ENCODE measurements at places on chromosomes 11 and 22.

DNA sequence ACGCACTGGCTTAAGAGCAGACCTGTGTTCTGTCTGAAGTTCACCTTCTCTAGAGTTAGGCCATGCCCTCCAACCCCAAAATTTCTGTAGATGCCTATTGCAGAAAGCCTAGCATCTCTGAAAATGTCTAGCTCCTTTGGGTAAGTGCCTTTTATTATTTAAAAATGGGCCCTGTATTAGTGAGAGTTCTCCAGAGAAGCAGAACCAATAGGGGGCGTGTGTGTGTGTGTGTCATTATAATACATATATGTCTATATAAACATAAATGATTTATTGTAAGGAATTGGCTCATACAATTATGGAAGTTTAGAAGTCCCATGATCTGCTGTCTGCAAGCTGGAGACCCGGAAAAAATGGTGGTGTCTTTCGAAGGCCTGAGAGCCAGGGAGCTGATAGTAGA, 144.7 kb downstream of the TTC17 start:
- DNase-seq, result no peak

DNA sequence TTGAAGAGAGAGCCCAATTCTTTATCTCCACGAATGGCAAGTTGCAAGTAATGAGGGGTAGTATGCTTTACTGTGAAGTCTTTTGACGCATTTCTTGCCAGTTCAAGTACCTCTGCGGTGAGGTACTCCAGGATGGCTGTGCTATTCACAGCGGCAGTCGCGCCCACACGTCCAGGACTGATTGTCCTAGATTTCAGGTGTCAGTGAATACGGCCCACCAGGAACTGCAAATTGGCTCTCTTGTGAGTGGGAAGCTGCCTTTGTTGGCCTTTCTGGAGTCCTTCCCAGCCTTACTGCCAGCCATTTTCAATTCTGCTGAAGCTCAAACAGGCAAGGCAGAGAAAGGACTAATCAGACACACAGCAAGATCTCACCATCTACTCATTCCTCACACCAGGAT, 8.5 kb downstream of the PPFIA1 start:
- DNase-seq, result no peak

DNA sequence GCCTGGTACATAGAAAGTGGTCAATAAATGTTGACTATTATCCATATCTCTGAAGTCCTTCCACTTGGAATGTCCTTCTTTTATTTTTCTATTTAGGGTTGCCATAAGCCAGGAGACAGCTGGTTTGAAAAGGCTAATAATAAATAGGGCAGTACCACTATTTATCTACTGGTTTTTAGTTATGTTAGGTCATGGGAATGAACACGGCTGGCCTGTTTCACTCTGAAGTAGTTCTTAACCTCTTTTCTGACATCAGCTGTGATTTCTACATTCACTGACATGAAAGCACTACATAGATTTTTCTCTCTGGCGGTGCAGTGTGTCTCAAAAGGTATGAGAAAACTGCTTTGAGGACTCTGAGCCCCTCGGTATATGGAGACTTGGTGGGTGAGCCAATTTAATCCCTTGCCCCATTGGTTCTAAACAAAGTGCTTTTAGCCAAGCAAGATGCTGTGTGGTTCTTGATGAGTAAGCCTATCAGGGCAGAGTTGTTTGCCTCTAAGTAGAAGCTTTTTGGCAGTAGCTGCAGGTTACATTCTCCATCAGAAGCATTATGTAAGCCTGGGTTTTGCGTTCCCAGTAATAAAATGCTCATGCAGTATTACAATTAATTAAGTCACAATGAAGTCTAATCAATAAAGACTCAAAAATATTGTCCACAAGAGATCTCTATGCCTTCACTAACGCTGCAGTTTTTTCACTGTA, 48.7 kb upstream of the APOA1 start:
- peak; percentile 73 for DNase-seq

DNA sequence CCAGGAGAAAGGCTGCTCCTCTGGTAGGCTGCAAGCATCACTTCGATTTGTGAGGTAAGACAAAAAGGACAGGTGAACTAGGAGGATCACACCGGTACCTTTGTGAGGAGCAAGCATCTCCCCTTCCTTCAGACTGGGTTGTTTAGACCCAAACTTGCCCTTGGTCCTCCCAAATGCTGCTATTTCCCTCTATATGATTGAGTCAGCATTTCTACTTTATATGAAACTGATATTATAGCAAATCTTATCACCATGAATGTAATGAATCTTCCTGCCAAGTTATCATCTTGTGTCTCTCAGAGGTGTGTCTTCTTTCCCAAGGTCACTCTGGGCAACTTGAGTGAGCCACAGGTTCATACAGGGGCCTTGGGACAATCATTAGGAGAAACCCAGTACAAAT, 61.0 kb downstream of the KIRREL3 start:
- DNase-seq, result no peak

DNA sequence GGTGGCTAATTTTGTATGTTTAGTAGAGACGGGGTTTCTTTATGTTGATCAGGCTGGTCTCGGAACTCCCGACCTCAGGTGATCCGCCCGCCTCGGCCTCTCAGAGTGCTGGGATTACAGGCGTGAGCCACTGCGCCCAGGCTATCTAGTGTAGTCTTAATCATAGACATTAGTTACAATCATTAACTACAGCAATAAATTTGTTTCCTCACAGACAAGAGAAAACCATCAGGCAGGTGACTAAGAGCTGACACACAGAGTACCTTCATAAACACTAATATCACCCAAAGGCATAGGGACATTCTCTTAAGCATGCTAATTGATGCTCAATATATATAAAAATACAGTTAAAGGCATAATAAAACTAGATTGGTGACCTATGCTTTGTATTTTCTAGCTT, 19.4 kb downstream of the SDHD start:
- DNase-seq, result no peak

DNA sequence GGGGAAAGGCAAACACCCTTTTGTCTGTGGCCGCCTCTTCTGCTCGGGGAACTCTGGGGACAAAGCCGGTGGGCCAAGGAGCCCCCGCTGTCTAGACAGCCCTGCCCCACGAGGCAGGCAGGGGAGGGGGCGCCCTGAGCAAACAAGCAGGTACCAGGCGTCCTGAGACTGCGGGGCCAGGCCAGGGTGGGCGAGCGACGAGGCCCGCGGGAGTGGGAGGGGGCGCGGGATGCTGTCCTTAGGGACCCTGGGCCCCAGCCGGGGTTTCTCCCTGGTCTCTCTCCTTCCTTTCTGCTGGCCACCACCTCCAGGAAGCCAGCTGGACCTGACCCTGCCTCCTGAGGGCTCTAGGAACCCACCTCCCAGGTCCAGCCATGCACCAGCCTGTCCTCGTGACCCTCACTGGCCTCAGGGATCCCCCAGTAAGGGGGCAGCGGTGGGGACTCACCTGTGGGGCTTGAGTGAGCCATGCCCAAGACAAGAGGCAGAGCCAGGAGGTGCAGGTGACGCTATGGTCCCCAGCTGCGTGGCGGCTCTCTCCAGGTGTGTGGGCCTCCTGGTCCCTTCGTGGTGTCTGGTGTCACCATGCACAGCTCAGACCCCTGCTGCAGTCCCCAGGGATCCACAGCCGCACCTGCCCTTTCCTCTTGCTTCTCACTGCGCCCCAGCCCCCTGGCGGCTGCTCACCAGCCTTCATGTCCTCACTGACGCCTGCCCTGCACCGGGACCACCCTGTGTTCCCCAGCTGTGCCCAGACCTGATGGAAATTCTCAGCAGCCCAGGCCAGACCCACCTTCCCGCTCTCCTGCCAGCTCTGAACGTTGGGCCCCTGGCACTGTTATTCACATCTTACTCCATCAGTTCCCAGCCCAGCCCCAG, 26.5 kb upstream of the MUC5AC start:
- DNase-seq, result no peak

GRCh38 chr11:45100339-45100738, 46.1 kb upstream of the PRDM11 start:
- DNase-seq, result peak; percentile 58

DNA sequence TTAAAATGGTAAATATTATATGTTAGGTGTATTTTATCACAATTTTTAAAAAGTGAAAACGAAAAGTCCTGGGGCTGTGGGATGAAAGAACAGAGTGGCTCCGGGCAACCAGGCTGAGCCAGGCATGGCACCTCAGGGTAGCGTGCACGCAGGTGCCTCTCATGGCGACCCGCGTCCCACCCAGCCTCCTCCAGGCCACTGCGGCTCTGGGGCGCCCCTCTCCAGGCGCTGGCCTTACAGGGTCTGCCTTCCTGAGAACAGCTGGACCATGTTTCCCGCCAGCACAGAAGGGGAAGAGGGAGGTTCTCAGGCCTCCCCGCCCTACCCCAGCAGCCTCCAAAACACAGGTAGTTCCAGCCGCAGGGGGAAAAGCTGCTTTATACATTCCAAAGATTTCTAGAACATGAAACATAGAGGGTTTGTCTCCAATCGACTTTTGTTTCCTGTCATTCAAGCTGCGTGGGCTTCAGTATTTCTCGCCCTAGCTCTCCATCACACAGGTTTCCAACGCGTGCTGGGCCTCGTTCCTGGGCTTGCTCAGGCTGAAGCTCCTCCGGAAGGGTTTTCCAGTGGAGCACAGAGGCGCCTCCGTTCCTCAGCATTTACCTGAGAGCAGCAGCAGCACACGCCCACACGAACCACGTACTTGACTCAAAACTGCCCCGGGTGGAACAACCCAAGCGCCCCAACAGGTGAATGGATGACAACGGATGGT, 10.5 kb downstream of the EHD1 start:
- DNase-seq, result no peak

DNA sequence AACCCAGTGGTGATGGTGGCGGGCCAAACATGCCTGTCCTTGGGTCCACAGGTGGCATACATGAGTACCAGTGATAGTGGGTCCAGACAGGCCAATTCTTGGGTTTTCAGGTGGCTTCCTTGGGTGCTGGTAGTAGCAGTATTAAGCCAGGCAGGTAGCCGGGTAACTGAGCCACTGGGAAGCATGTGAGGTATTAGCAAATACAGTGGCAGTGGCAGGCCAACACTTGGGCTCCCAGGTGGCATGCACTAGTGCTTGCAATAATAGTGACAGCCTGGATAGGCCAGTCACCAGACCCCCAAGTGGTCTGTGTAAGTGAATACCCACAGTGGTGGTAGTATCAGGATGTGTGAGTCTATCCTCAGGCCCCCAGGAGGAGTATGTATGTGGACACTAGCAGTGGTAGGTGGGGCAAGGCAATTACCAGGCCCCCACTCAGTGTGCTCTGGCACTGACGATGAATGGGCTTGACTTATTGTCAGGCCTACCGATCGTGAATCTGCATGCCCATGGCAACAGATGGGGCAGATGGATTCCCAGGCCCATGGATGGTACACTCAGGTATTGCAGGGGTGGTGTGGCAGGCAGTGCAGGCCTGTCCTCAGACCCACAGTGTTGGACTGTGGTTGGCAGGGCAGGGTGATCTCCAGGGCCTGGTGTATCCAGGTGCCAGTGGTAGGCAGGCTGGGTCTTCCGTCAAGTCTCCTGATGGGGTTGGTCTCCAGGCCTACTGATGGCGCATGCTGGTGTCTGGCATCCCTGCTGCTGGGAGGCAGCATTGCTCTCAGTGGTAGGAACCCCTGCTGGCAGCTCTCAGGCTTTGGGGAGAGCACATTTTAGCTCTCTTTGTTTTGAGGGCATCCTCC, 840.7 kb downstream of the FAM181B start:
- DNase-seq, result no peak

GRCh38 chr22:42964994-42965699, 49.8 kb downstream of the PACSIN2 start:
- peak; percentile 68 for DNase-seq

- DNase-seq, result no peak
Measured at GRCh38 chr11:6482441-6482840, 1.1 kb downstream of the TIMM10B start.

DNA sequence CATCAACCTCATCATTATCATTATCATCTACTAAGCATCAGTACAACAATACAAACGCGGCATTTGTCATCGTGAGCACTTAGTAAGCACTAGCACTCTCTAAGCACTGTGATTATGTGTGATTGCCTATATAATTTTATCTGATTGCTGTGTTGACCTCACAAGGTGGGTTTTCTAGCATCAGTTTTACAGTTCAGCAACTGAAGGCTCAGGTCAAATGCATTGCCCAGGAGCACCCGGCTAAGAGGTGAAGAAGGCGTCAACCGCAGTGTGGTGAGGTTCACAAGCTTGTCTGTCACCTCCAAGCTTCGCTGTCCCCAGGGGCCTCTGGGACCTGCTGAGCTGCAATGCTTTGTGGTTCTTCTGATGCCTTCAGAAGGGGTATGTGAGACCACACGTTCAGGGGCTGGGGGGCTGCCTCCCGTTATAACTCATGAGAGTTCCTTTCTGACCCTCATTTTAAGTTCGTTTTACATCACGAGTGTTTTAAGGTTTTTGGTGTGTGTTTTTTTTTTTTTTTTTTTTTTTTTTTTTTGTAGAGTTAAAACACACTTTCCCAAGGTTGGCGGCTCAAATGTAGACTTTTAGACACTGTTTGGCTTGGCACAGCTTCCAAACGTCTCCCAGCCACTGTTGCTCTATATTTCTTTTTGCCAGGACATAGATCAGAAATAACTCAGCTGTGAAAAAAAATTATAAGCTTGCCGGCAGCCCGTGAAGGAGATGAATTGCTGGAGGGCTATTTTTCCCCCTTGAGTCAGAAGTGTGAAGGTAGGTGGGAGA, 33.8 kb upstream of the SCUBE1 start:
- DNase-seq, result no peak

DNA sequence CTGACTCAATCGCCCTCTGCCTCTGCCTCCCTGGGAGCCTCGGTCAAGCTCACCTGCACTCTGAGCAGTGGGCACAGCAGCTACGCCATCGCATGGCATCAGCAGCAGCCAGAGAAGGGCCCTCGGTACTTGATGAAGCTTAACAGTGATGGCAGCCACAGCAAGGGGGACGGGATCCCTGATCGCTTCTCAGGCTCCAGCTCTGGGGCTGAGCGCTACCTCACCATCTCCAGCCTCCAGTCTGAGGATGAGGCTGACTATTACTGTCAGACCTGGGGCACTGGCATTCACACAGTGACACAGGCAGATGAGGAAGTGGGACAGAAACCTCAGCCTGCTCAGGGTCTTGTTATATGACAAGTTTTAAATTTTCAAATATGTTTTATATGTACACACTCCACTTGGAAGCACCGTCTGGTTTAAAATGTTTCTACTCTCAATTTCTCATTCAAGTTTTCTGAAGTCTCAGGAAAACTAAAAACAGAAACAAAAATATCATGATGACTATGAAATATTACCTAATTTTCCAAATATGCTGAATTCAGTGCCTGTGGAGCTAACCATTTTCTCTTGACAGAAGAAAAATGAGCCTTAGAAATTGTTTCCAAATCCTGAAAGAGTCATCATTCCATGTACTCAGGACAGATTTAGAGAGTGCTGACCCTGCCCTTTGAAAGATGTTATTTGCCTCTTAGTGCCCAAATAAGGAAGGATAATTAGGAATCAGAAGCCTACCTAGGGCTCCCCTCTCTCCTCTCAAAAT, 48.8 kb upstream of the TOP3B start:
- no peak for DNase-seq

- DNase-seq, result peak; percentile 62
Measured at GRCh38 chr11:5004424-5005274, 10.0 kb downstream of the OR51L1 start.

GRCh38 chr22:31192513-31192912, 19.6 kb upstream of the LIMK2 start:
- peak; percentile 50 for DNase-seq

- no peak for DNase-seq
Measured at GRCh38 chr11:94941131-94941530, 32.2 kb downstream of the CWC15 start.

GRCh38 chr22:48880749-48881148, 946.9 kb downstream of the BRD1 start:
- no peak for DNase-seq

Data from fibroblast of mammary gland (primary cell).